Osteocyte (in vitro differentiated cells): ENCODE measurements at places on chromosomes 1 and 21. TPM values are rescaled to one million over a fixed set of nuclear protein-coding genes. Genes with fewer than 3 reads are reported as not detected.

GRCh38 chr1:178575611-178576361 lies 62.9 kb downstream of the TEX35 start:
- no peak for DNase-seq

DNA sequence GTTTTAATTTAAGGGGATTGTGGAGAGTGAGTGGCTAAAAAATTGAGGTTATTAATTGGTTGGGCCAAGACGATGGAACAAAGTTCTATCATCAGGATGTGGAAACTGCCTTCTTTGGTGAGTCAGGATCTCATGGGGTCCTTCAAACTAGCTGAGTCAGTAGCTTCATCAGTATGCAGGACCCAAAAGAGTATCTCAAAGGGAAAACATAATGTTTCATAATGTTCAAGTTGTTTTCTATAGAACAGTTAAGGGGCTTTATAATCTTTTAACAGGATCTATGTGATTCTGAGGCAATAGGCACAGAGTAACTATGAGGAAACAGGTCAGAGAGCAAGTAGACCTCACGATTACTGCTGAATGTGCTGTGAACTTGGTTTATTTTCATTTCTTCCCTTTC lies 3.2 kb upstream of the OLFML2B start:
- no peak for DNase-seq

DNA sequence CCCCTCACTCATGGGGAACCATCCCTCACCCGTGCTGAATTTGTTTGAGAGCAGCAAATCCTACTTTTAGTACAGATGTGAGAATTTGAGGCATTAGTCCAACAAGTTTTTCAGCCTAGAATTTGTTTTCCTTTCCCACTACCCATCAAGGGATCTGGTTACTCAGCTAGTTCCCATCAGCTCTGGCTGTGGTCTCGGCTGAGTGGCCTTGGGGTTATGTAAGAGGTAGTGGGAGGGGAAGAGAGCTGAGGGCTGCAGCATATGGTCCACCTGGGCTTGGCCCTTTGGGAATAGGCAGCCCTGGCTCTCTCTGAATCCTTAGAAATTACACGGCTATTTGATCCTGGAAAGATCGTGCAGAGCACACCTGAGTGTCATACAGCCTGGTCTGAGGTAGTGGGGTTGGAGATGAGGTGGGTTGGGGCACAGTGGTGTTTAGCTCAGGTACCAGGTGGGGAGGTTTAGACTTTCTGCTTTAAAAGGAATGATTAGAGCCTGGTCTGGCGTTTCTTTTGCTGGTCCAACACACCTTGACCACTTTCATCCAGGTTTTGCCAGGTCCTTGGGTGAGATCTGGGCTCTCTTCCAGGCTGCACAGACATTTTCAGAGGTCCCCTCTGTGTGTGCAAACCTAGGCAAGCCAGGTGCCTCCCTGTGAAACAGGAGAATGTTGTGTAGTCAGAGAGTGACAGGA lies 4.2 kb downstream of the GSTM4 start:
- no peak for DNase-seq

DNA sequence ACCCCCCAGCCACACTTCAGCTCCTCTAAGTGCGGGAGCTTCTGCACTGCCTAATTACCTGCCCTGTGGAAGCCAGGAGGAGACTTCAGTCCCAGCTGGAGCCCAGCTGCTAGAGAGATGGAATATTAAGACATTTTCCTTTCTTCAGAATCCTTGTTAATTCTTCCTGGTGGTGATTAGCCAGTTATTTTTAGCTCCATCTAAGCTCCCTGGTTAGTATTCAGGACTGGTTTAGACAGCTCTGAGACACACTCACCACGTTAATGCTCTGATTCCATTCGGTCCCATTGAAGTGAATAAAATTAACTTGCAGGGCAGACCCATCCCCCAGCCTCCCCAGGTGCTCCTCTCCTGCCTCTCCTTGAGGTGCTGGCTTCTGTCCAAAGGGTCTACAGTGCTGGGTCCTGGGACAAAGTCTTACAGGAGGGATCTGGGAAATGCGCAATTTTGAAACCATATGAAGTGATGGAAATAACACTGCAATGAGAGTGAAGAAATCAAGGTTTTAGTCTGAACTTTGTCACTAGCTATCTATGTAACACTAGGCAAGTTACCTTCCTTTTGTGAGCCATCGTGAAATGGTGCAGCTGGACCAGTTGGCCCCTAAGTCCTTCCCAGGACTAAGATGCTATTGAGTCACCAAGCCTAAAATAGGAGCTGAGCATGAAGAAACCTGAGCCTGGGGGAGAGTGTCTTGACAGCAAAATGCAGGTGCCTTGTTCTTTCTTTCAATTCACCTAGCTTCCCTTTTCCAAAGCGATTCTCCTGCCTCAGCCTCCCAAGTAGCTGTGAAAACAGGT lies 117.4 kb upstream of the ATP1A1 start:
- no peak for DNase-seq

GRCh38 chr1:246418565-246419312 lies 88.3 kb downstream of the SMYD3 start:
- DNase-seq = no peak

GRCh38 chr1:206836111-206836510 lies 29.3 kb upstream of the IL20 start:
- no peak for DNase-seq

Gene UHMK1
- 29.3 and 30.9 TPM in 2 replicates for total RNA-seq

Gene OR10Z1
- not detected in 2 replicates for total RNA-seq

Gene SLC35F3
- not detected in 2 replicates for total RNA-seq
